ENCODE measurements at places on chromosomes 13 and 19.

- DNase-seq: no peak
Observed at GRCh38 chr19:57212109-57212508, 18.7 kb upstream of the AURKC start.

DNA sequence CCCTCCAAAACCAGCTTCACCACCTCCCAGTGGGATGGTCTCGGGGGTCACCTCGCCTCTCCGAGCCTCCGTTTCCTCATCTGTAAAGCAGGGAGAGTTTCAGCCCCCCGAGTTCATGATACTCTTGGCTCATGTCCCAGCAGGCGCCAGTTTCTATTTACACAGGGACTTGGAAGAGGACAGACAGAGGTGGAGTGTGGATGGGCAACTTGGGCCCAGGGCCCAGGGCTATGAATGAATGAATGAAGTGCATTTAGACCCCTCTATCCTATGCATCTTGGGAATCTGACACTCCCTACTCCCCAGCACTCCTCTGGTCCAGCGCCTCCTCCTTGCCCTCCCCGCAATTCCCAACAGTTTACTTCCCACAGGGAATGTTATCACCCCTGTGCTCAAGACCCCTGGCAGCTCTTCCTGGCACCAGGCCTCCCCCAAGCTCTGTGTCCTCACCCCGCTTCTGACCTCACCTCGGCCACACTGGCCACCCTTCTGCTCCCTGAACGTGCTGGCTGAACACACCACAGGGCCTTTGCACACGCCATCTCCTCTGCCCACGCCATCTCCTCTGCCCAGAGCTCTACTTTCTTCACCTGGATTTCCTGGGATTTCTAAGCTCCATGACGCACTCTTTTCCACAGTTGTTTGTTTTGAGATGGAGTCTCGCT lies 4.9 kb upstream of the C2CD4C start:
- no peak for DNase-seq

DNA sequence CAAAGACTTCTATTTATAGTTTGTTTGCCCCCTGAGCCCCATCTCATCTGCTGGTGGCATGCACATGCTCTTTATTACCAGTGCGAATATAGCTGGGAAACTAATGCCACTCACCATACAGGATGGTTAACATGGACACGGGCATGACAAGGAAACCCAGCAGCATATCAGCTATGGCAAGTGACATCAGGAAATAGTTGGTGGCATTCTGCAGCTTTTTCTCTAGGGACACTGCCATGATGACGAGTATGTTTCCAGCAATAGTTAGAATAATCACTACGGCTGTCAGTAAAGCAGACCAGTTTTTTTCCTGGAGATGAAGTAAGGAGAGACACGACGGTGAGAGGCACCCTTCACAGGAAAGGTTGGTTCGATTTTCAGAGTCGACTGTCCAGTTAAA lies 1.5 kb downstream of the HTR2A start:
- no peak for DNase-seq

DNA sequence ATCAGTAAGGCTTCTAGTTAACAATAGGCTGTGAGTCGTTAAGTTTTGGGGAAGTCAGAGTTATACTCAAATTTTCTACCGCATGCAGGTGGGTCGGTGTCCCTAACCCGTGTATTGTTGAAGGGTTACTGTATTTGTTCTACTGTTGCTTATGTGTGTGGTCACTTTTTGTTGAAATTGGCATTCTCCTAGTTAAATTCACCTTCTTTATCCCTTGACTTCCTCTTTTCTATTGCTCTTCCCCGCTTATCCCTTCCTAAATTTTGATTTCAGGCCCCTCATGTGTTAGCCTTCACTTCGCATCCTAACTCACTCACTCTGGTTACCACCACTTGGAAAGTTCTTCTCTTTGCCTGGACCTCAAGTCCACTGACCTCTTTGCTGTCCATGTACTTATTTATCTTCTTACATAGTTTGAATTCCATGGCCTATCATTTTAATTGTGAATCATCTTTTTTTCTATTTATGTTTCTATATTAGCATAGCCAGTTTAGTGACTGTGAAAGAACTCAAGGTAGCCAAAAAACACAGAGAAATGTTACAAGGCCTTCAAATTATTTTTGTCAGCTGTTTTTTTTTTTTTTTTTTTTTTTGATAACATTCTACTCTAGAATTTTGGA lies 52.9 kb downstream of the NDFIP2 start:
- no peak for DNase-seq

GRCh38 chr13:31476266-31476665 lies 263.1 kb upstream of the RXFP2 start:
- no peak for DNase-seq

DNA sequence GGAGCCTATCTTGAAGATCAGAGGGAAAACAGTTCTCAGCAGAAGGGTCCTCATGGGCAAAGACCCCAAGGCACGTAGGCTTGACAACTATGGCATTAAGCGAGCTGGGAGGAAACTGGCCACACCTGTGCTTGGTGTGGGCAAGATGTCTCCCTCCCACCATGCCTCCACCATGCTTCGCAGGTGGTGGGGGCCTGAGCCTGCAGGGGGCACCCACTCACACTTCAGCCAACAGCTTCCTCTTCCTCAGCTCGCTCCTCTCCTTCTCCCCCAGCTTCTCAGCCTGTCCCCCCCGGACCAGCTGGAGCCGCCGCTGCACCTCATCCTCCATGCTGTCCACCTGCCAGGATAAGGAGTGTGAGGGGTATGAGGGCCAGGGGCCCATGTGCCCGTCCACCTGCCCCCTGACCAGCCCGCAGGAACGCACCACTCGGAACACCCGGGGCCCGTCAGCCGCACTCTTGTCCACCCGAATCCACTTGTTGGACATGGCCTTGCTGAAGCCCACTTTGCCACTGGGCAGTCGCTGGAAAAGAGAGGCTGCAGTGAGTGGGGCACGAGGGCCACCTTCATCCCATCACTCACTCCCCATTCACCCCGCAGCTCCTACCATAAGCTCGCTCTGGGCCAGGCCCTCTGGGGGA lies 3.4 kb downstream of the FARSA start:
- DNase-seq: no peak

DNA sequence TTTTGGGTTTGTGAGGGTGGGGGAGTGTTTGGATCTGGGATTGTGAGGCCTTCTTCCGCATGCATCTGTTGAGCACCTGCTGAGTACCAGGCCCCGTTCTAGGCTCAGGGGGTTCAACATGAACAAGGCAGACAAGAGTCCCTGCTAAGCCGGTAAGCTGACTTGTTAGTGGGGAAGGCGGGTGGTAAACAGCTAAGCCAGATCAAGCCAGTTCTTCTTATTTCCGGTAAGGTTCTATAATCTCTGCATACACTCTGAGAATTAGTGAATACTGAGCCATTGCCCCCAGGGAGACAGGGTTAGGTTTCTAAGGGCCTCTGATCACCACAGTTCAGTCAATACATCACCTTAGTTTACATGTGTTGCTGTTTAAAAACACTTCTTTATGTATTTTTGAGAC lies 9.9 kb upstream of the EHD2 start:
- no peak for DNase-seq

- DNase-seq: no peak
Observed at GRCh38 chr19:41424335-41425173, 2.6 kb downstream of the B3GNT8 start.

- DNase-seq: peak; percentile 81
Observed at GRCh38 chr19:996051-996838, 4.0 kb upstream of the GRIN3B start.

DNA sequence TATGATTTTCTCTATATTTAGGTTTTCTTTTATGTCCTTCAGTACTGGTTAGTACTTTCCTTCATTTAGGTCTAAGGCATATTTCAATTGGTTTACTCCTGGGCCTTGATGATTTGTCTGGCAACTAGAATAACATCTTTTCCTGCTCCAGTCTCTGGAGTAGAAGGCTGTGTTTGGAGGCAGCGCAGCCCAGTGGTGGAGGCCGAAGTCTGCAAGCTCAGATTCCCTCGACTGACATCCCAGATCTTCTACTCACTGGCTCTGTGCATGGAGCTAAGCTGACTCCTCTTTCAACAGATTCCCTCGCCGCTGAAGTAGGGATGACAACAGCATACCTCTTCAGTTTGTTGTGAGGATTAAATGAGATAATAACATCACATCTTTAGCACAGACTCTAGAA lies 141.0 kb downstream of the RAP2A start:
- no peak for DNase-seq

DNA sequence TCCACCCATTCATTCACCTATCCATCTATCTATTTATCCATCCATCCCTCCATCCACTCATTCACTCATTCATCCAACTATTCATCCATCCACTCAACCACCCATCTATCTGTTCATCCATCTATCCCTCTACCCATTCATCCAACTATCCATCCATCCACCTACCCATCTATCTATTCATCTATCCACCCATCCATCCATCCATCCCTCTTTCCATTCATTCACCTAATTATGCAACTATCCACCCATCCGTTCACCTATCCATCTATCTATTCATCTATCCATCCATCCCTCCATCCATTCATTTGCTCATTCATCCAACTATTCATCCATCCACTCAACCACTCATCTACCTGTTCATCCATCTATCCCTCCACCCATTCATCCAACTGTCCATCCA lies 54.5 kb downstream of the UNC13A start:
- DNase-seq: no peak

DNA sequence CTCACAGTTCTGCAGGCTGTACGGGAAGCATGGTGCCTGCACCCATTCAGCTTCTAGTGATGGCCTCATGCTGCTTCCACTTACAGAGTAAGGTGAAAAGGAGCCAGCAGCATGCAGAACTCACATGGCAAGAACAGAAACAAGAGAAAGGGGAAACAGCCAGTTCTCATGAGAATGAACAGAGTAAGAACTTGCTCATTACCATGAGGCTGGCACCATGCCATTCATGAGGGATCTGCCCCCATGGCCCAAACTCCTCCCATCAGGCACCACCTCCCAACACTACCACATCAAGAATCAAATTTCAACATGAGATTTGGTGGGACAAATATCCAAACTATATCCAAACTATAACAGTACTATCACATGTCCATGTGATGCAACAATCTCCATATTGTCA lies 72.1 kb downstream of the KATNAL1 start:
- no peak for DNase-seq

GRCh38 chr13:47932950-47933923 lies 67.8 kb downstream of the SUCLA2 start:
- peak; percentile 17 for DNase-seq

- no peak for DNase-seq
Observed at GRCh38 chr19:56900573-56901097, 60.1 kb upstream of the PEG3 start.

DNA sequence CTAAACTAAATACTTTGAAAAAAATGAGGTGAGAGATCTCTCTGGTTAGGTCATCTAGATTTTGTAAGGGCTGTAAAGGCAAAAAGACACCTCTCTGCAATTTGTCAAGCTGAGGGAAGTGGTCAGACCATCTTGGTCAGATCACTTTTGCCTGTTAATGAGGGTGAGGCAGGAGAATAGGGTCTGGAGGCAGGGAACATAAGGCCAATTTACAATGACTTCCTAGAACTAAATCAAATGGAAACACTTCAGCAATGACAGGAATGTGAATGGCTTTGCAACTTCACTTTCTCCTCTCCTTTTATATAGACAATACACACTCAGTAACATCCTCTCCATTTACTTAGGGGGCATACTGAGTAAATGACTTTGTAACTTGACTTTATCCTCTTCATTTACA lies 1653.4 kb downstream of the SLITRK5 start:
- DNase-seq: no peak

DNA sequence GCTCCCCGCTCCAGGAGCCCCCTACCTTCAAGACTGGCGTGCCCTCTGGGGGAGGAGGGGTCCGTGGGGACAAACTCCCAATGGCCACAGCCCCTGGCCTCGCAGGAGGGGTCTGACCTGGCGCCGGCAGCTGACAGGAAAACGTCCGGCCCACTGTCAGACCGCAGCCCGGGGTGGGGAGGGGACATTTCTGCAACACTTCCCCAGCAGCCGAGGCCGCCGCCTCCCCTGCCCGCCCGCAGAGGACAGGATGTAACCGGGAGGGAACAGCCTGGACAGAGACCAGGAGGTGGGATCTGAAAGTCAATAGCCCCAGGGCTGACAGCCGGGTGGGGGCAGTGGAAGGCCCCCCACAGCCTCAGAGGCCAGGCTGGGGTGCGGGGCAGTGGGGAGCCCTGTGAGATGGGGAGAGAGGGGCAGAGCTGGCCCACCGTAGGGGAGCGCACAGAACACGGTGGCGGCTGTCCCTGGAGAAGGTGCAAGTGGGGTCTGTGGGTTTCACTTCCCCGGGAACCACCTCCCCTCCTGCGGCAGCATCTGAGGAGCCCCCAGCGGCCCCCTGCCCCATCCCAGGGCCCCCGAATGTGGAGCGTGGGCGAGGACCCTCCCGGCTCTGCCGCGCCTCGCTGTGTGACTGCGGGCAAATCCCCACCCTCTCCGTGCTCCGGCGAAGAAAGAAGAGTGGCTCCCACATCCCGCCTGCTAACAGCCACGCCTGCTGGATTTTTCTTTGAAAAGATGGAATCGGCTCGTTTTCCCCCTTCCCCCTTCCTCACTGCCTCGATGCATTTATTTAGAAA lies at the start of gene PEAK3:
Gene PEAK3 (minus strand): TSS at position 114 of the 800 bp plus-strand sequence. CDS start 1,244 bp downstream, outside the sequence.
- DNase-seq: peak; percentile 49

- DNase-seq: no peak
Observed at GRCh38 chr19:461721-462551, 1.1 kb upstream of the SHC2 start.

GRCh38 chr13:37481885-37482227 lies 116.7 kb downstream of the POSTN start:
- no peak for DNase-seq

GRCh38 chr19:21680671-21681070 lies 86.7 kb downstream of the ZNF100 start:
- no peak for DNase-seq

DNA sequence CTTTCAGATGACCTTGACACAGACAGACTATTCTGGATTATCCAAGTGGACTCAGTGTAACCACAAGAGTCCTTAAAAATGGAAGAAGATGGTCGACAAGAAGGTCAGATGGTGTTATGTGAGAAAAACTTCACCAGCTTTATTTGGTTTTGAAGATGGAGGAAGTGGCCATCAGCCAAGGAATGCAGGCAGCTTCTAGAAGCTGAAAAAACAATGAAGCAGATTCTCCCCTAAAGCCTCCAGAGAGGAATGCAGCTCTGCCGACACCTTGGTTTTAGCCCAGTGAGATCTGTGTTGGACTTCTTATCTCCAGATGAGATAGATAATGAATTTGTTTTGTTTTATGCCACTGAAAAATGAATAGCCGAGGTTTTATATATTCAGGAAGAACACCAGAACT lies 501.5 kb downstream of the DCT start:
- no peak for DNase-seq

- DNase-seq: no peak
Observed at GRCh38 chr13:56975647-56976046, 165.1 kb upstream of the PRR20A start.

- no peak for DNase-seq
Observed at GRCh38 chr13:30841154-30841553, 64.9 kb upstream of the MEDAG start.

DNA sequence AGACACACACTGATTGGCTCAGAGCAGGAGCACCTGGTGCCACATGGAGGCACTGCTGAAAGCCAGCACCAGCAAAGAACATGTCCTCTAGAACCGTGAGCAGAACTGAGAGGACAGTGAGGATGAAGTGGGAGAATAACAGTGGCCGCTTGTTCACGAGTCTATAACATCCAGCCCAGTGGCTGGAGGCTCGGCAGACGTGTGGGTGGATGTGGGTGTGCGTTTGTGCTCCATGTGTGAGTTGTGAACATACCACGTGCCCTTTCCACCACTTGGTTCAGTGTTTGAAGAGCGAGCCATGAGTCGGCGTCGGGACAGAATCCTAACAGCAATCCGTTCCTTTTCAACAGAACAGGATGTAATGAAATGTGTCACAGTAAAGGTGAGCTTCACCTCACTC lies 113.0 kb downstream of the SOX1 start:
- no peak for DNase-seq

Data from activated gamma-delta T cell treated with Interleukin-2 at 50 U/mL for 16 hours (primary cell).